ENCODE measurements at places on chromosomes 7 and 10. TPM values are rescaled to one million over a fixed set of nuclear protein-coding genes. Genes with fewer than 3 reads are reported as not detected.

- DNase-seq, result no peak
Observed at GRCh38 chr10:53537508-53537907, 764.9 kb upstream of the MBL2 start.

LIPJ gene
- total RNA-seq, result under 0.01 TPM

GRCh38 chr10:55460008-55460407 lies 659.0 kb upstream of the PCDH15 start:
- no peak for DNase-seq

- peak; percentile 26 for DNase-seq
Observed at GRCh38 chr10:73635781-73636180, 5.5 kb downstream of the MYOZ1 start.
